A172 (cell line): ENCODE measurements at places on chromosomes 7 and 10. TPM values are rescaled to one million over a fixed set of nuclear protein-coding genes. Genes with fewer than 3 reads are reported as not detected.
A peak's percentile ranks its signal among the peaks of the same experiment; 100 is the strongest.

DNA sequence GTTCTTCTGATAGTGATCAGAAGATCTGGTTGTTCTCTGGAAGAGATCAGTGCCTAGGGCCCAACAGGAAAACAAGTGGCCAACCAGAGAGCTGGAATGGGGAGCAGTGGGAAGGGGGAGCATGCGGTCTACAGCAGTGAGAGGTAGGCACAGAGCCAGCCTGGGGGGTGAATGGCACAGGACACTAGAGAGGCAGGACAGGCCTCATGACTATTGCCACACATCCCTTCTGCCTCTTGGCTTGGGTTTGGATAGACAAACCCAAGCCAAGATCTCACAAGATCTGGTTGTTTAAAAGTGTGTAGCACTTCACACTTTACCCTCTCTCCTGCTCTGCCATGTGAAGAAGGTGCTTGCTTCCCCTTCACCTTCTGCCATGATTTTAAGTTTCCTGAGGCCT, 224.4 kb downstream of the ARHGAP12 start:
- DNase-seq, result no peak

DNA sequence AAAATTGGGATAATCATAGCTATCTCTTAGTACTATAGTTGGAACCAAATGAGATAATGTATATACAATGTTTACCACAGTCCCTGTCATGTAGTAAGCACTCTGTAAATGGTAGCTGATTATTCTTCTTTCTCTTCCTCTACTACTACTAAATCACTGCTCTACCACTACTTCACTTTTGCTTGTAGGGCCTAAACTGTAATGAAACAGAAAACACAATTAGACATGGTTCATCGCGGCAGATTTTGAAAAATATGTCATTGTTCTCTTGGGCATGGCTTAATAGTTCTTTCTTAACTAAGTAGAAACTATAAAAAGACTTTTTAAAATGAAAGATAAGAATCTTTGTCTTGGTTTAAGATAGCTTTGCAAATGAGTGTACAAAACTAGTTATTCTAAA, 34.9 kb downstream of the R3HCC1L start:
- DNase-seq, result no peak

GRCh38 chr10:43691485-43691884, 42.8 kb upstream of the ZNF32 start:
- peak; percentile 30 for DNase-seq

DNA sequence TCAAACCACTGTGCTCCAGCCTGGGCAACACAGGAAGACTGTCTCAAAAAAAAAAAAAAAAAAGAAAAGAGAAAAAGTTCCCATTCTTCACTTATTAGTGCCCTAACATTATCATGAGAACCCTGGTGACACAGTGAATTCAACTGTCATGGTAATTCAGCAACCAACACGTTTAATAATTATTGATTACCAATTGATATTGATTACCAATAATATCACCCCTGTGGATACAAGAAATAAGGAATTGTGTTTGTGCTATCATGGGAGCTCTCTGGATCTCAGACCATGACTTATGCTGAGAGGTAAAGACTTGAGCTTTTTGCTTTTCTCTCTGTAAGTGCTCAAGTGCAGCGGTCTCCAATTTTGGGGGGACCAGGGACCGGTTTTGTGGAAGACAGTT, 195.3 kb downstream of the TPST1 start:
- DNase-seq, result no peak

GRCh38 chr7:115693779-115694178, 336.8 kb downstream of the TFEC start:
- DNase-seq, result no peak

DNA sequence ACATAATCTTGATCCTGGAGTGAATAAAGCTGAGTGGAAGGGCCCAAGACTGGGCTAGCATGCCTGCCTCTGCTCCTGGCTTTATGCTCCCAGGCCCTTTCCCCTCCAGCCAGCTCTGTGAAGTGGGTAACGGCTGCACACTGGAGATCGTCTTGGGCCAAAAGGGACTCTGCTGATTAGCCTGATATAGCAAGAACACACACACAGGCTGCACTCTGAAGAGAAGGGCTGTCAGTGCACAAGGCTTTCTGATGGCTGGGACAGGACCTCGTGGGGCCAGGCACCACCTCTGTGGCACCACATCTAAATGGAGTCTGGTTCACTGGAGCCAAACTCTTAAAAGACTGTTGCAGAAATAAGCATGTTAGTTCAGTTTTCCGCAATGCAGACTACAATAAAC, 161.4 kb downstream of the NEURL1 start:
- DNase-seq, result no peak

CLCN1 gene
- total RNA-seq, result not detected in 2 replicates

- DNase-seq, result no peak
These were observed 516.5 kb downstream of the PHTF2 start for GRCh38 chr7:78315119-78315518.

- no peak for DNase-seq
These were observed 826.1 kb downstream of the GRM8 start for GRCh38 chr7:126426652-126427051.

GIMAP6 gene
- not detected in 2 replicates for total RNA-seq

DNA sequence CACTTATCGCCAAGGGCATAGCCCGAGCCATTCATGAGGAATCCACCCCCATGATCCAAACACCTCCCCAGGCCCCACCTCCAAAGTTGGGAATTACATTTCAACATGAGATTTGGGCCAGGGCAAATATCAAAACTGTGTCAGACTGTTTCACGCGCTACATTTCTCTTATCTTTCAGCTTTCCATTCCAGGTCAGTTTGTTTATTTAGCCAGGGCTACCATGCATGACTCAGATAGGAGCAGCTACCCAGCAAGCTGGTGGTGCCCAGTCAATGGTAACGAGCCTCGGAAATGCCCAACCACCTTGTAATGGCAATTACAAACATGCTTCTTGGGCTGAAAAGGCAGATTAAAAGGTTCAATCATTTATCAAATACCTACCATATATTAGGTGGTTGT, 43.6 kb upstream of the BAMBI start:
- peak; percentile 90 for DNase-seq

GRCh38 chr10:24778298-24778697, 54.6 kb upstream of the ARHGAP21 start:
- no peak for DNase-seq

DNA sequence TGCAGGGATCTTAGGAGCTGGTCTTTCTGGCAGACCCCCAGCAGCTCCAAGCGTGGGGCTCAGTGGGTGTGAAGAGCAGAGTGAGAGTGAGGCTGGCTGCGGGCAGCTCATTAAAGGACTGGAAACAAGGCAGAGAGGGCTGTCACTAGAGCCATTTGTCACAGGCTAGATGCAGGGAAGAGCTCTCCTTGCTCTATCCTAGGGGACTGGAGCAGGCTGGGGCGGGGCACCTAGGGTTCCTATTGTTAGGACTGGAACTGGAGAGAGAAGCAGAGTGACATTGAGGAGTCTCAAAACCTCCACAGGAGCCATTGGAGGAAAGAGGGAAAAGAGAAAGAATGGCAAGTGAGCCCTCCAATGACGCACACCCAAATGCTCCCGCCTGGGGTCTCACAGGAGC, 772 bp upstream of the DDC start:
- DNase-seq, result no peak

GPR158 gene
- total RNA-seq, result 7.1 and 7.3 TPM in 2 replicates

DNA sequence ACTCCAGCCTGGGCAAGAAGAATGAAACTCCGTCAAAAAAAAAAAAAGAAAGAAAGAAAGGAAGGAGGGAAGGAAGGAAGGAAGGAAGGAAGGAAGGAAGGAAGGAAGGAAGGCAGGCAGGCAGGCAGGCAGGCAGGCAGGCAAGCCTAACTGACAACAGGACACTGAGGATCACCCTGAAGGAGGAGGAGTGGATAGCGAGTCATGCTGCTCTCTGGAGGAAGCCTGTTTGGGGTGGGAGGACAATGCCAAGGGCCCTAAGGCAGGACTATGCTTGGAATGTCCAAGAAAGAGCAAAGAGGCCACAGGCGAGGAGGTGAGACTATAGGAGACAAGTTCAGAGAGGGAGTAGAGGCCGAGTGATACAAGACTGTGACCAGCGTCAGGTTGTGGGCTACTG, 107.0 kb upstream of the PARD3 start:
- DNase-seq, result no peak

DNA sequence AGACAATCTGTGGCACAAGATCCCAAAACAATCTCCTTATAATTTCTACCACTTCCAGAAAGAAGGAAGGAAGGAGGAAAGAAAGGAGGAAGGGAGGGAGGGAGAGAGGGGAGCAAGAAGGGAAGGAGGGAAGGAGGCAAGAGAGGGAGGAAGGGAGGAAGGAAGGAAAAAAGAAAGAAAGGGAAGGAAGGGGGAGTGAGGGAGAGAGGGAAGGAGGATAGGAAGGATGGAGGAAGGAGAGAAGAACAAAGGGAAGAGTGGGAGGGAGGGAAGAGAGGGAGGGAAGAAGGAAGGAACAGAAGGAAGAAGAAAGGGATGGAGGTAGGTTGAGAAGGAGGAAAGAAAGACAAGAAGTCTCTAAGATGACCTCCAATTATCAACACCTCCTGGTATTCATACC, 185.5 kb upstream of the NFE2L3 start:
- no peak for DNase-seq

GRCh38 chr7:103373866-103374643, 26.6 kb downstream of the PSMC2 start:
- no peak for DNase-seq

DNA sequence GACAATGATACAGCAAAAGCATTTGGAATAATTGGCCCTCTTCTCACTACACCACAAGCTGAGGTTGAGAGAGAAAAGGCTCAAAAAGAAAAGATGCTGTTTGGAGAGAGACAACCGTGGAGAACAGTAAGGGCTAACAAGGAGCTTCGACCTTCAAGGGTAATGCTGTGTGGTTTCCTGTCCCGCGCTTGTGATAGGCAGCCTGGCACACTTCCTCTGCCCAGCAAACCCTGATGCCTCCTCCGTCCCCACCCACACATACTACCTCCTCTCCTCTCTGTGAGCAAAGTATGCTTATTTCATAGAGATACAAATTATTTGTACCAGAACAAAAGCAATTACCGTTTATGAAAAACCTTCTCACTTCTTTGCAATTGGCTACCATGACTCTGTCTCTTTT, 755.4 kb downstream of the KCNMA1 start:
- no peak for DNase-seq

DNA sequence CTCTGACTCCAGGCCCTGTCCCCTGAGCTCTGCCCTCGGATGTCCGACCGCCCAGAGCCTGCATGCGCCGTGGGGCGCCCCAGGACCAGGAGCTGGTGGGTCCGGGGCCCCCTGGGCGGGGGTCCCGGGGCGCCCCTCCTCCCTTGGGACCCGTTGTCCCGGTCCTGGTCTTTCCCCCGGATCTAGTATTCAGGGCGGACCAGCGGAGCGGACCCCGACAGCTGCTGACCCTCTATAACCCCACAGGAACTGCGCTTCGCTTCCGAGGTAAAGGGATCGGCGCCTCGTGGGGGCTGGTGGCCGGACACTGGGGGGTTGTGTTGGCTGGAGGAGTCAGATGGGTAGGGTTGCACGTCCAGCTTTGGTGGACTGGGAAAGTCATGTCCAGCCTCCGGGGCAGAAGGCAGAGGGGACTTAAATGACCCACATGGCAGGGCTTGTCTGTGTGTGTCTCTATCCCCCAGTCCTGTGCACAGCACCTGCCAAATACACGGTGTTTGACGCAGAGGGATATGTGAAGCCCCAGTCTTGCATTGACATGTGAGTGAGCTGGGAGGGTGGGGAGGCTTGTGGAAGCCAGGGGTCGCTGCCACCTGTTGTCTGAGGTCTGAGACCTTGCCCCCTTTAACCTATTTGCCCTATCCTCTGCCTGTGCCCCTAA, 520 bp downstream of the MOSPD3 start:
- no peak for DNase-seq

ADAMTS14 gene
- total RNA-seq, result 0.31 TPM in 1 of 2 replicates, not detected in the other
